ENCODE measurements at places on chromosomes 3 and 15.

DNA sequence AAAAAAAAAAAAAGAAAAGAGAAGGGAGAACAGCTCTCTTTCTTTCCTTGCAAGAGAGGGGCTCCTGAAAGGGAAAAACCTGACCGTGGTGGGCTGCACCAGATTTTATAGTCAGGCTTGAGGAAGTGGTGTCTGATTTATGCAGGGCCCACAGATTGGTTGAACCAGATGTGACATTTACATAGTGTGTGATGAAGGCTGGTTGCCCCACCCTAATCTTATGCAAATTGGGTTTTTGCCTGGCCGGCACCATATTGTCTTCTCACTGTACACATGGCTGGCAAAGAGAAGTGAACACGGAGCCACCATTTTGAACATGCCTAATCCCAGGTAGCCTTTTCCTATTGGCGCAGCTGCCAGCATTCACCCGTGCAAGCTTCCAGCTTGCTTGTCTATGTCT lies 154.4 kb downstream of the OXSM start:
- no peak for DNase-seq

DNA sequence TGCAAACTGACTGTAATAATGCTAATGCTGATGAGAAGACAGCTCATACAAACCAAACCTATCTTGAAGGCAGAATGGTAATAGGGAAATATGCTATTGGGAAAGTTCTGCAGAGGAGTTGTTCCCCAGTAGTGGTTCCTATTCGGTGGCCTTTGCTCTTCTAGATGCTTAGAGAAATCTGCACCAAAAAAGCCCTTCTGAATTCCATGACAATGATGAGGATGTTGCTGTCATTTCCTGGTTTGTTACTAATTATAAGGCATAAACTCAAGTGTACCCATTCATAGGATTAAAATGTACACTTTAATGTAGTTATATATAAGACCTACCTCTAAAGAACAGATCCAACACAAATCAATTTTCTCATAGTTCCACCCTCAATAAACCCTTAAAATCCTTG lies 30.1 kb downstream of the TOMM70 start:
- no peak for DNase-seq

- DNase-seq: peak; percentile 25
Measured at GRCh38 chr15:73078722-73079121, 26.5 kb downstream of the NEO1 start.

DNA sequence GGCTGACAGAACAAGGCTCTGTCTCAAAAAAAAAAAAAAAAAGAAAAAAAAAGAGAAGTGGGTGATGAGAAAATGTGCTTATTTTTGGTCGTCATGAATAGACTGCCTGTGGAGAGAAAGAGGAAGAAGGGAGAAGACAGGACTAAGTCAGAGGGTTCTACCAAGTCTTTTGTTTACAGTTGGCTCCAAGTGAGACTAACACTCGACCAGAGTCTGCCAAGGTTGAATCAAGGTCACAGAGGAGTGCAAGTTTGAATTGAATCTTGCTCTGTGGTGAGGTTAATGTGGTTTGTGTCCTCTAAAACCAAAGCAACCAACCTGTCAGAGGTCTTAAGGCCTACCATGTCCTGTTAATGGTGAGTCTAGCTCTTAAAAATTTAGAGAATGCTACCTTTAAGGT lies 334.1 kb upstream of the GRM7 start:
- DNase-seq: no peak

DNA sequence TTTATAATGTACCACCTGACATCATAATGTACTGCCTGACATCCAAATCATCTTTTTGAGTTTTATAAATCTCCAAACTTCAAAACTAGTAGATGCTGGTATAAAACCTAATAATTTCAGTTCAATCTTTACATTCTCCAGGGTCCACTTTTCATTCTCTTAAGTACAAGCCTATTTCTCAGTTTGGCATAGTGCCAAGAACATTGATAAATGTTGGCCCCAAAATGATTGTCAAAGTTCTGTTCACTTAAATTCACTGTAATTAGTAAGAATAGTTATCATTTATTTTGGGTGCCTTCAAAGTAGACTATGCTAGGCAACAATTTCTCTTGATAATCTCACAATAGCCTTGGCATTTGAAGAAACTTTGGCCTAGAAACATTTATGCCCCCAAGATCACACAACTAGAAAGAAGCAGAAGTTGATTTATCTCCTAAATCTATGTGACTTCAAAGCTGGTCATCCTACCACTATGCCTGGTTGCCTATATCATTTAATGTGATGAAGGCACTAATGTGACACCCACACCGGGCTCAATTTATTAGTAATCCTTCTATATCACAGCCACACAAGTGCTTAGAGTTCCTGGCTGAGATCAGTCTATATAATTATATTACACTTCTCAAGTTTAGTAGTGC lies 101.7 kb downstream of the ZNF609 start:
- no peak for DNase-seq

GRCh38 chr3:134978658-134979057 lies 183.6 kb downstream of the EPHB1 start:
- no peak for DNase-seq

DNA sequence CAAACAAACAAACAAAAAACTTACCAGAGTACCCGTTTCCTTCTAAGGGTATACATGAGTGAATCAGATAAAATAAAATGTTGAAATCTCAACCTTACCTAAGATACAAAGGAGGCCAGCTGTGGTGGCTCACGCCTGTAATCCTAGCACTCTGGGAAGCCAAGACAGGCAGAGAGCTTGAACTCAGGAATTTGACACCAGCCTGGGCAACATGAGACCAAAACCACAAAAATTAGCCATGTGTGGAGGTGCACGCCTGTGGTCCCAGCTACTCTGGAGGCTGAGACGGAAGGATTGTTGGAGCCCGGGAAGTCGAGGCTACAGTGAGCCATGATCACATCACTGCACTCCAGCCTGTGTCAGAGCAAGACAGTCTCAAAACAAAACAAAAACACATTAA lies 11.0 kb upstream of the FAM219B start:
- no peak for DNase-seq

DNA sequence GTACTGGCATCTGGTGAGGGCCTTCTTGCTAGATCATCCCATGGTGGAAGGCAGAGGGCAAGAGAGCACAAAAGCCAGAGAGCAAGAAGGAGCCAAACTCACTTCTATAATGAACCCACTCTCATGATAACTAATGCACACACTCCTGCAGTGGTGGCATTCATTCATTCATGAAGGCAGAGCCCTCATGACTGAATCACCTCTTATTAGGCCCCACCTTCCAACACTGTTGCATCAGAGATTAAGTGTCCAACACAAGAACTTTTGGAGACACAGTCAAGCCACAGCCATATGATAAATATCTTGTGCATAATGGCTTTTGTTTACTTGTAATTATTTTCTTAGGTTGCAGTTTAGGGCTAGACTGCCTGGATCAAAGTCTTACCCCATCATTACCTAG lies 182.7 kb downstream of the TIGIT start:
- no peak for DNase-seq

DNA sequence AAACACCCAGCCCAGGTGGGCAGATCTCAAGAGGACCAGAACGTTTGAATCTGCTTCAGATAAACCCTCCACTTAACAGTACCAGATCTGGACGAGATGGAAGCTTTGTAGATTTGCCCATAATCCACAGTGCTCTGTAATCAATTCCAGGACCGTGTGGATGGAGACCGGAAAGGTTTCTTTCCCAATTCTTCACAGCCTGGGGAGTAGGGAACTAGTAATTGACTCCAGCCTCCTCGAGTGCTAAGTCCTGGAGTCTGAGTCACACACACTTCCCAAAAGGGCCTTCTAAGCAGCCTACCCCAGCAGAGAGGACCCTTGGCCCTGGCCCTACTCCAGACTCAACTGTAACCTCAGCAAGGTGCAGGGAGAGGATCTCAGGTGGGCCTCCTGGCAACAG lies 56.2 kb upstream of the TSEN2 start:
- DNase-seq: peak; percentile 18

GRCh38 chr3:71206305-71207165 lies 377.0 kb downstream of the FOXP1 start:
- DNase-seq: no peak

DNA sequence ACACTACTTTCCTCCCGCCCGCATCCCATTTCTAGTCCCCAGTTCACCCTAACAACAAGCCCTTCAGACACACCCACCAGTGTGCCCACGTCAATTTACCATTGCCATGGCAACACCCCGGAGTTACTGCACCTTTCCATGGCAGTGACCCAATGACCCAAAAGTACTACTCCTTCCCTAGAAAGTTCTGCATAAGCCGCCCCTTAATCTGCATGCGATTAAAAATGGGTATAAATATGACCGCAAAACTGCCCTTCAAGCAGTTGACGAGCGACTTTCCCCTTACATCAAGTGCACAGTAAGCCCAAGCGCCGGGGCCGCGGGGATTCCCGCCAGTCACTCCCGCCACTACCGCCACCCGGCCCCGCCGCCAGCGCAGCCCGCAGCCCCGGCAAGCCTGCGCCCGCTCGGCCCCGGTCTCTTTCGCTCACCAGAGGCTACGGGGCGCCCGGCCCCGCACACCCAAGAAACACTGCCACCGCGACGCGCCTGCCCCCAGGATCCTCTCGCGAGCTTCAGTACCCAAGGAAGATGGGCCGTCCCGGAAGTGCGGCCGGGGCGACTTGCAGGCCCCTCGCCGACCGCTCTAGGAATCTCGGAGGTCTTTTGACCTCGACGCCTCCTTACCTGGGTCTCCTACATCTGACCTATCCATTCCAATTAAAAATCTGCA lies 27.2 kb upstream of the ZNF502 start:
- DNase-seq: peak; percentile 94

DNA sequence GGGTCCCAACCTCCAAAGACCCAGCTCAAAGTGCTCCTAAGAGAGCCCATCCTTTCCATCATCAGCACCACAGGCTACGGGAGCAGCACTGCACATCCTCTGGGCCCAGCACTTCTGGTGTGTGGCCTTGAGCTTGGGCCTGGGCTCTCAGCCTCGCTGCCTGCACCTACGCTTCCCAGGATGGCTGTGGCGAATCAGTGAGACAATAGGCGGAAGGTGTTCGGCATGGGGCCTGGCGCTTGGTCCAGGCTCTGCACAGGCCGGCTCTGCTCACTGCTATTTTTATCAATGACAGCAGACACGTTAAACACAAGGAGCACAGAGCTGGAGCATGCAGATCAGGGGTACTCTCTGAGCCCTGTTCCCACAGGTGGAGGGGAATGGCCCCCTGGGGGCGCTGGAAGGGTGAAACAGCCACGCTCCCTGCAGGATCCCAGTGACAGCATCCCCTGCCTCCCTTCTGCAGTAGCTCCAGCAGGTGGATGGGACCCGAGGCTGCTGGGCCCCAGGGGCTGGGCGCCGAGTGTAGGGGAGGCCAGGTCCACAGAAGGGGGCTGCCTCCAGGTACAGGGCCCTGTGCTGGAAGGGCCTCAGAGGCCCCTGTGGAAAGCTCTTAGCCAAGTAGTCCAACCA lies 90.0 kb upstream of the RPL32 start:
- no peak for DNase-seq

GRCh38 chr15:85672332-85673084 lies 122.2 kb downstream of the KLHL25 start:
- DNase-seq: peak; percentile 21

DNA sequence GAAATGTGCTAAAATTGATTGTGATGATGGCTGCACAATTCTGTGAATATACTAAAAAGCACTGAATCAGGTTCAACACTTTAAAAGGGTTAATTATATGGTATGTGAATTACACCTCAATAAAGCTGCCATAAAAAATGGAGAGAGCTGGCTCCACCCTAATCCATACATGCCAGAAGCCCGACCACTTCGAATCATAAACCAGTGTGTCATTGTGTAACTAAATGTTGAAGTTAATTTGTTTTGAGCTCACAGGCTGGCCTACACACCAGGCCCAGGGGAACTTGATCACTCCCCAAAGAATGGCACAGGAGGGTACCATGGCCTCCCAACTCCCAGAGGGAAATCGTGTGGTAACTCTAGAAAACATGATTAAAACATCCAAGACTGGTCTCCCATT lies 14.0 kb downstream of the PLCD1 start:
- no peak for DNase-seq

DNA sequence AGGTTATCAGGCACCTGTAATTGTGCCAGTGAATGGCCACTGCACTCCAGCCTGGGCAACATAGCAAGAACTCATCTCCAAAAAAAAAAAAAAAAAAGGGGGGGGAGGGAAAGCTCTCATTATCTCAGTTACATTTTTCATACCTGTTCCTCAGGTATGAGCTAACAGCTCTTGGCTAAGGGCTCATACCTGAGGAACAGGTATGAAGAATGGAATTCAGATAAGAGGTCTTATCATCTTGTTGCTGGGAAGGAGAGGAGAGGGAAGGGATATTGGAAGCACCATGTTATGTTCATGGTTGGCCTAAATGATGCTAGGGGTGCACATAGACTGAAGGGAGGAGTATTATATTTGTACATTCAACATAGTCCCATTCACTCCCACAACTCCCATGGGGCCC lies 2.6 kb downstream of the SLC15A2 start:
- no peak for DNase-seq

DNA sequence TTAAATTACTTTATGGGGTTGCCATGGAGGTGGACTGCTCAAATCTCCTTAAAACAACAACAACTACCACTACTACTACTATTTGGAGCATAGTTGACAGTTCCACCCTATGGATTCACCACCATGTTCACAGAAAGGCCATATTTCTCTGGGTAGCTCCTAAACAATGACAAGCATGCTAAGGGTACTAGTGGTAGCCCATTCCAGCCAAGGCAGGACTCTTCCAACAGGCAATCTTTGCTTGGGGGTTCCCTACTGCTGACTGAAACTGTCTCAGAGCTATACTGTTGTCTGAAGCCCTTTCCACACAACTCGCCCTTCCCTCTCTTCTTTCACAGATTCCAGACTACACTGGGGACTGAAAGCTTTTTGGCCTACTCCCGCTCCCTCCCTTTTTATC lies 68.9 kb downstream of the CYP19A1 start:
- no peak for DNase-seq

DNA sequence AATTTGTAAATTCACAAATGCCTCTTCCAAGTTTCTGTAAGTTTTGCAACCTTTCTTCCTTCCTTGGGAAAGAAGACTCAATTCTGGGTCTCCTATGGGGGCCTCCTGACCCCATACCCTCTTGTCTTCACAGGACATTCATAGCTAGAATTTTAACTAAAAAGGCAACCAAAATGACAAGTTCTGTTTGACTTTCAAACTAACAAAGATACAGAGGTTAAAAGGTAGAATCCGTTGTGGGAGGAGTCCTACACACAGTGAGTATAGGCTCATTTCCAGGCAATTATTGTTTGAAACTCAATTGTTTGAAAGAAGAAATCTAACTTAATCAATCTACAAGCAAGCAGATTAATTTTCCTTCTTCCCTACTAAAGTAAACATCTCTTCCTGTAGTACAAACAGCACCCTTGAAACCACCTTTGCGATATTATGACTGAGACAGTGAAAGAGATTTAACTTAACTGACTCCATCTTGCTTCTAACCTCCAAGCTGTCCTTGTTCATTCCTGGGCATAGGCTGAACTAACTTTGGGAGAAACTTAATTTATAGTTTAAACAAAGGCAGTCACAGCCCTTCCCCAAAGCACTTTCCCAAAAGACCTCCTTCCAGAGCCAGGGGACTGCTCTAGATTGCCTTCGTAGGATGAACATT lies 14.4 kb upstream of the TNFSF10 start:
- no peak for DNase-seq

Data from AG20443 (cell line).